Esophagus muscularis mucosa (tissue), 4 donors: ENCODE measurements at places on chromosomes 13 and 19. TPM values are rescaled to one million over a fixed set of nuclear protein-coding genes. Genes with fewer than 3 reads are reported as not detected.

Gene CYP4F12
- total RNA-seq: 3.6 TPM

Gene ZNF433
- total RNA-seq: 5.3 TPM

Gene SPRY2
- 46.1 TPM for total RNA-seq

Gene RGL3
- 7.9 TPM for total RNA-seq

Gene PBX4
- not detected for total RNA-seq

Gene REXO1
- total RNA-seq: 36.0 TPM

Gene S1PR5
- not detected for total RNA-seq

Gene ODAD3
- total RNA-seq: 0.39 TPM

Gene DEDD2
- total RNA-seq: 35.7 TPM

Gene ERICH4
- total RNA-seq: not detected

Gene ATXN8OS
- 0.83 TPM for total RNA-seq

Gene CABP5
- not detected for total RNA-seq

Gene GPR183
- 21.4 TPM for total RNA-seq

Gene MCOLN1
- total RNA-seq: 11.6 TPM

Gene F2RL3
- 6.5 TPM for total RNA-seq
